ENCODE measurements at places on chromosomes 7 and 10. TPM values are rescaled to one million over a fixed set of nuclear protein-coding genes. Genes with fewer than 3 reads are reported as not detected.

ZNF398 gene
- 24.6 TPM for total RNA-seq

TRPV6 gene
- total RNA-seq = 0.27 TPM

SPDYE2B gene
- not detected for total RNA-seq

PDCD4 gene
- total RNA-seq = 89.3 TPM

ZPBP gene
- total RNA-seq = not detected

PRKG1 gene
- 58.3 TPM for total RNA-seq
